ENCODE measurements at places on chromosomes 1 and 21.

GRCh38 chr1:64877151-64877550 is 89.2 kb downstream of the JAK1 start:
- no peak for DNase-seq

- peak; percentile 39 for DNase-seq
Measured at GRCh38 chr1:174791863-174792262, 207.9 kb upstream of the CACYBP start.

DNA sequence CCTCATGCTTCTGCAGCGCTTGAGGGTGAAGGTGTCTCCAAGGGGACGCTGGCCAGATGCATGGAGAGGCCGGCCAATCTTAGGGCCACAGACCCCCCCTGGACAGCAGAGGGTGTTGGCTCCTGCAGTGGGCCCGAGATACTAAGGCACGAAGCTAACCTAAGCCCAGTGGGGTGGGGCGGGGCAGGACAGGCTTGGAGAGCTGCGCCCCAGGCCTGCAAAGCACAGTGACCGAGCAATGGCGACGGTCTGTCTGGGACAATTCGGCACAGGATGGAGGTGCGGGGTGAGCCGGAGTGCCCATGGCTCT is 1.3 kb downstream of the FNDC10 start:
- no peak for DNase-seq

DNA sequence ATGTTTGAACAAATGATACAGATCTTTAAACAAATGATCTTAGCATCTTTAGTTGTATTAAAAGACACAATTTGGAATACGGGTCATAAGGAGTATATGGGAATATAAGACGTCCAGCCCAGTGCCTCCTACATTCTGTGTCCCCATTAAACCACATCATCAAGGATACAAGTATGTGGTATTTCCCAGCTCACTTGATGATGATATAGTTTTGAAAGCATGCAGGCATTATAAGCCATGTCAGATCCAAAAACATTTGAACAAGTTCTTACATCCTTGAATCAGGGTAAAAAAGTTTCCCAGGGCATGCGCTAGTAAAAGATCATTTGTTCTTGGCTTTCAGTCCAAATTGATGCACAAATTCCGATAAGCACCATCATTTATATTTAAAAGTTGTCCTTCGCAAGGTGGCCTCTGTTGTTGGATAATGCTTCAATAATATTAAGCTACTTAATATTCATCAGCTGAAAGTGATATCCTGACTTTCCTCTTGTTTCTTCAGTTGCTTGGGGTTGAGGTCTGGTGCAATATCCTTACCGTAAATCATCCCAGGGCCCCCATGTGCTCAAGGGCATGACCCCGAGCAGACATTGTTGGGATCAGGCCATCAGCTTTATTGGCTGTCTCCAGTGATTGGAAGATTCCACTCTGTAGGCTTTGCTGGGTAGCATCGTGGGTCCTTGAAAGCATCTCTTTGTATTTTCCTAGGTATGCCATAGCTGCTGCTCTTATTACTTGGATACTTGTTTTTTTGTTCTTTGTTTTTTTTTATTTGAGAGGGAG is 61.8 kb downstream of the CENPF start:
- peak; percentile 47 for DNase-seq

- no peak for DNase-seq
Measured at GRCh38 chr1:181359012-181359411, 124.3 kb upstream of the CACNA1E start.

DNA sequence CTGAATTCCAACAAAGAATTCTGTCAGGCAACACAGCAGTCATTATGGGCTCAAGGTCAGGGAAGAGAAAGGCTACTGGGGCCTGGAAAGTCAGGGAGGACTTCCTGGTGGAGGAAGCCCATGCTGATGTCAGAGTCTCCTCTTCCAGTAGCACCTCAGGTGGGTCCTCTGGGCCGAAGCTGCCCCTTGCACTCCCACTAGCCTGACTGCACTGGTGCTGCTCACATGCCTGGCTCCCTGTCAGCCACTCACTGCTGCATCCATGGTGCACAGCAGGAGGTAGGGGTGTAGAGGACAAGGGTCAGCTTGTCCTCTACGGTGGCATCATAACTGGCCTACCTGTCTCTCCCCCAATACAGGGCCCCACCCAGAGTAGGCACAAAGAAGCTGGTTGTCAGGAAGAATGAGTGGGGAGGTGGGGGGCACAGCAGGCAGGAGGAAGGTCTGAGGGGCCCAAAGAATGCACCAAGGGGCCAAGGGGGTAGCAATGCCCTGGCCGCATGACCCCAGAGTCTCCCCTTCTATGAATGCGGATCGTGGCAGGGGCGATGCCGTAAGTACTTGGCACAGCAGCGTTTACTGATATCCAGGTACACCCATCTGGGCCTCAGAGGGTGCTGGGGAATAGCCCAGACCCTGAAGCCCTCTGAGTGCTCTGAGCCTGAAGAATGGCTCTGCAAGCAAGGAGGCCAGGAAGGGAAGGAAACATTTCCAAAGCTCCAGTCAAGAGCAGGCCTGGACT is 80.3 kb downstream of the GLIS1 start:
- DNase-seq, result no peak

- no peak for DNase-seq
Measured at GRCh38 chr1:109765896-109766615, 2.3 kb upstream of the EPS8L3 start.

- DNase-seq, result peak; percentile 80
Measured at GRCh38 chr1:119646521-119647227, 1.4 kb downstream of the ZNF697 start.

GRCh38 chr21:15141261-15141970 is 76.6 kb upstream of the NRIP1 start:
- DNase-seq, result no peak

DNA sequence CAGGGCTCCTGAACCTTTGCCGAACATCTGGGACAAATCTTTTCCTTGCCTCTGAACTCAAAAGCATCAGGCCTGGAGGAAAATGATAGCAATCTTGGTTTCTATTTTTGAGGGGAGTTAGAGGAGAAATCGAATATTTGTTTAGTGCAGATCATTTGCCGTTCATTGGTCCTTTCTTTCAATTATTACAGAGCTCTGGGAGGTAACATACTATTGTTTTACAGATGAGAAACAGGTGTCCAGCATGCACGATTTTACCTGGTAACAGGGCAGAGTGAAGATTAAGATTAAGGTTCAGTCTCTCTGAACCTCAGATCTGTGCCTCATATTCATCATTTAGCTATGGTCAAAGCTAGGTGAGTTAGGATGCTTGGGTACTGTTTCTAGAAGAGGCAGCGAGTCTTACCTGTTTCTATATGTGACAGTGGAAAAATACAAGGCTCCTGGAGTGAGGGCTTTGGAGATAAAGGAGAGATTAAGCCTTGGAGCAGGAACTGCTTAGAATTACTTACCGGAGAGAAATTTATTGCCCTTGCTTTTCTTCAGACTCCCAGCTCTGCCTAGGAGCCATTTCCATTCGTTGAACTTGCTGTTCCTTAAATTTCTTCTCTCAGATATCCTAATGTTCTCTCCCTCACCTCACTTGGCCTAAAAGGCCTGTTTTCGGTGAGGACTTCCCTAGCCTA is 1.4 kb downstream of the PRCC start:
- DNase-seq, result no peak

DNA sequence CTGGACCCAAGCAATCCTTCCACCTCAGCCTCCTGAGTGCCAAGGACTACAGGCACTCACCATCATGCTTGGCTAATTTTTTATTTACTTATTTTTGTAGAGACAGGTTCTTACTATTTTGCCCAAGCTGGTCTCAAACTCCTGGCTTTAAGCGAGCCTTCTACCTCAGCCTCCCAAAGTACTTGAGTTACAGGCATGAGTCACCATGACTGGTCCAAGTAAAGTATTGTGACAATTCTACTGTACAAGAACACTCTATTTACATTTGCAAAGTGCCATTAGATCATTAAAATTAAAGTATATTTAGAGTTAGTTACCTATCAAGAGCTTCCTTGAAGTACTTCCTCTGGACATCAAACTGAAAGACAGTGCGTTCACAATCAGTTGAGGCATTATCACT is 44.8 kb downstream of the NRDC start:
- peak; percentile 23 for DNase-seq

DNA sequence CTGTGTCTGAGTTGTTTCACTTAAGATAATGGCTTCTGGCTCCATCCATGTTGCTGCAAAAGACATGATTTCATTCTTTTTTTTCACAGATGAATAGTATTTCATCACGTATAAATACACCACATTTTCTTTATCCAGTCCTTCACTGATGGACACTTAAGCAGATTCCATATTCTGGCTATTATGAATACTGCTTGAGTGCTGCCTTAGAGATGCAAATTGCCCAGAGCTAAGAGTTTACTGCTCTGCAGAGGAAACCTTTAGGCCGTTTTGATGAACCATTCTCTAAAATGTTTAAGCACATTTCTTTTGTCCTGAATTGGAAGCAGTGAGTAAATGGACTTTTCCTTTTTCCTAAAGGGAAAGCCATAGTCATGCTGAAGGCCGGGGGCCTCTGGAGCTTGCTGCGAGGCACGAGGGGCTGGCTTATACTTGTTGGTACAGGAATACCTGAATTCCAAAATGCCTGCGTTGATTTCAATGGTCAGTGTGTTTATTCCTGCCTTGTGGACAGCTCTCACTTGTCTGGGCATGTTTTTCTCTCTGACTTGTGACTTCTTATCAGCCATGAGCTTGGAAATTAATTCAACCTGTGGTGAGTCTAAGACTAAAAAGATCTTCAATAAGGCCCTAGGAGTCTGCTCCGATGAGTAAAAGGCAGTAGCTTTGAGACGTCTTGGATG is 201.0 kb upstream of the MAP1LC3C start:
- DNase-seq, result no peak

Measured in EH (cell line).